Activated T-cell treated with anti-CD3 and anti-CD28 coated beads, Interleukin-2, amount 50 U/mL, for 24 hours (primary cell): ENCODE measurements at places on chromosomes 6 and 20.
A peak's percentile ranks its signal among the peaks of the same experiment; 100 is the strongest.

DNA sequence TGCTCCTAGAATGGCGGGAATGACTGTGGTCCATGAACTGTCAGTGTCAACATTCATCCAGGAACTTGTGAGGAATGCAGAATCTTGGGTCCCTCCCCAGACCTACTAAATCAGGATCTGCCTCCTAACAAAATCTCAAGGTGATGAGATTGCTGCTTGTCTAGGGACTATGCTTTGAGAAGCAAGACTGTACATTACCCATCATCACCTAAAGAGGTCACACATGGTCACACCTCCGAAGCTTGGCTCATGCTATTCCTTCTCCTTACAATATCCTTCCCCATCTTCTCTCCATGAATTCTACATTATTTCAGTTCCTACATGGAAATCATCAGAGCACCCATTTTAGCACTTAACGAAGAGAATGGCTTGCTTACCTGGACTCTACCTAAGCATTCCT, 102.3 kb upstream of the JARID2 start:
- no peak for DNase-seq

- no peak for DNase-seq
Measured at GRCh38 chr6:121823437-121823851, 388.0 kb downstream of the GJA1 start.

GRCh38 chr6:105645958-105646357, 243.1 kb upstream of the PREP start:
- peak; percentile 40 for DNase-seq

GRCh38 chr20:31661625-31662371, 24.1 kb downstream of the COX4I2 start:
- peak; percentile 87 for DNase-seq

DNA sequence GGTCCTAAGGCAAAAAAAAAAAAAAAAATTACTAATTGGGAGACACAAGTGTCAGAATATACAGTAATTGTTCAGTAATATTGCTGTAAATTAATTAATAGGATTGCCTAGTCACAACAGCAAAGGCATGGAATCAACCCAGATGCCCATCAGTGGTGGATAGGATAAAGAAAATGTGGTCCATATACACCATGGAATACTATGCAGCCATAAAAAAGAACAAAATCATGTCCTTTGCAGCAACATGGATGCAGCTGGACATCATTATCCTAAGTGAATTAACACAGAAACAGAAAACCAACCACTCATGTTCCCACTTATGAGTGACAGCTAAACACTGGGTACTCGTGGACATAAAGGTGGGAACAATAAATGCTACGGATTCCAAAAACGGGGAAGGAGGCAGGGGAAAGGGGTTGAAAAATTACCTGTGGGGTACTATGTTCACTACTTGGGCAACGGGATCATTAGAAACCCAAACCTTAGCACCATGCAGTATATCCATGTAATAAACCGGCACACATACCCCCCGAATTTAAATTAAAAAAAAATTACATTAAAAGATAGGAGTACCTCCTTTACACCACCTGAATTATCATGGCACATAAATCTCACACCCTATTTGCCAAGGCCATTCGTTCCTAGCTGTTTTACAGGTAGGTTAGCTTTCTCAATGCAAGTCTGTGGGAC, 689 bp upstream of the PFDN4 start:
- DNase-seq, result no peak

DNA sequence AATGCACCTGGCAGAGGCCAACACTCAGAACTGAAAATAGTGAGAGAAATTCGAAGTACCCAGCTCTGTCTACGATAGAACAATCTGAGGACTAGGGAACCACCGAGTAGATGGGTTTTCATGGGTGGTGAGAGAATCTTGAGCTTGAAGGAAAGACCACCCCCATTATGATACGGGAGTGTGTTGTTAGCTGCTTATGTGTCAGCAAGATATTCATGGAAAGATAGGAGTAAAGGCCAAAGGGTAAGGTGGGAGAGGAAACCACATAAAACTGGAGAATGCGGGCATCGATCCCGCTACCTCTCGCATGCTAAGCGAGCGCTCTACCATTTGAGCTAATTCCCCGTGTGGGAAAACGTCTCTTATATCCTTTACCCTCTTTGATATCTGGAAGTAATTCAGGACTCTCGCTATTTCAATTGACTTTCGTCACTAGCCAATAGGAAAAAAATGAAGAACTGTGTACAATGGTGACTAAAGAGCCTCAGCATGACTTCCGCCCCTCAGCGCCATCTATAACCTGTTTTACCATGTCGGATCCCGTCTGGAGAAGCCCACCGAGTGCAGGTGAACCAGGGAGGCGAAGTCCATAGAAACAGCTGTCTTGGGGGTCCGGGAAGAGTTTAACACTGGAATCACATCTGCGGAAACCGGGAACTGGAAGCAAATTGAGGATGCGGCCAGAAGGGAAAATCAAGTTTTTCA, 25.0 kb upstream of the ABT1 start:
- DNase-seq, result peak; percentile 75

DNA sequence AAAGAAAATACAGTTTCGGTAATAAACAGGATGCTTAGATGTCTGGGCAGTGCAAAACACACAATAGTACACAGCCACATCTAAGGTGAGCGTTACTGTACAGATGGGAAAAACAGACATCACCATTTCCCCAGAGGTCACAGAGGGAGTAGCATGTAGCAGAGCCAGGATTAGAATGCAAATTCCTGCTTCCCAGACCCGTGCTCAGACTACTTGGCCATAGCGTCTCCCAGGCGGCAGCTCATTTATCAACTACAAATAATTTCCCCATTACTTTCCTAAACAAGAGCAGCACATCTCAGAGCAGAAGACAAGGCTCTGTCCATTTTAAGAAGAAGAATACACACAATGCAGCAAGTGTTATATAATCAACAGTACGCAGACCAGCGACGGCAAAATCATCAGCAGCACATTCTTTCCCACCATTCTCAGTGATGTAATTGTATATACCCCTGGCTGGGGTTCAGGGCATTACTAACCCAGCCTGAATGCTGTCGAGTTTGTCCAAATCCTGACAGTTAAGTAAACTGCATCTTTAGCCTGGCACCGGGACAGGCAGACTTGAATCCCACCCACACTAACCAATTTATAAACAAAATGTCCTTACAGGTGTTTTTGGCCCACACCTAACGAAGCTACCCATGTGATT, 61.9 kb downstream of the CNKSR3 start:
- DNase-seq, result no peak

DNA sequence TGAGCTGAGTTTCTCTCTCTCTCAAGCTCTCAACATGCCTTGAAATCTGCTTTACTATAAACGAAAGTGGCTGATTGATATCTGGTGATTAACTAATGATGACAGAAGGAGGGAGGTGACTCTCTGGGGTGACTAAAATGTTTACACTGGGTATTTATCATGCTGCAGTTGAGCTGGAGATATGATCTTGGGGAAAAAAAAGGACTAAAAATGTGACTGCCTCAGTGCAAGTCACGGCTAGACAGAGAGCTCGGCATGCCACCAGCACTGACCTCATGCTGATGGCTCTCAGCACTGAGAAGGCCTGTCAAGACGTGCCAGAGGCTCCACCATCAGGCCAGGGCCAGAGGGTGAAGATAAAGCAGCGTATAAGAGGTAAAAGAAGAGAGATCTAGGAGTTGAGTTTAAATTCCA, 103.1 kb upstream of the SPACA1 start:
- no peak for DNase-seq

DNA sequence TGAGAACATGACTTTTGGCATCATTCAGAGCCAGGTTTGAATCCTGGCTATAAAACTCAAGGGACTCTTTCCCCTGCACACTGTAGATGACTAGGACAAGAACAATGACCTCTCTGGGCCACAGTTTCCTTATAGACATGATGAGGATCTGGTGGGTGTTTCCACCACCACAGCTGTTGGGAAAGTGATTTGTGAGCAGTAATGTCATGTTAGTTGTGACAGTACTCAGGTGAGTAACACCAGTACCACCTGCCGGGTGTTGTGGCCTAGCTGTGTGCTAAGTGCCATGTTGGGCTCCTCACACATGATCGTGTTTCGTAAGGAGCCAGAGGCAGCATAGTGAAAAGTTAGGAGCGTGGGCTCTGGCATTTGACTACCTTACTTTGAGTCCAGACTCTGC, 24.1 kb downstream of the HM13 start:
- no peak for DNase-seq

DNA sequence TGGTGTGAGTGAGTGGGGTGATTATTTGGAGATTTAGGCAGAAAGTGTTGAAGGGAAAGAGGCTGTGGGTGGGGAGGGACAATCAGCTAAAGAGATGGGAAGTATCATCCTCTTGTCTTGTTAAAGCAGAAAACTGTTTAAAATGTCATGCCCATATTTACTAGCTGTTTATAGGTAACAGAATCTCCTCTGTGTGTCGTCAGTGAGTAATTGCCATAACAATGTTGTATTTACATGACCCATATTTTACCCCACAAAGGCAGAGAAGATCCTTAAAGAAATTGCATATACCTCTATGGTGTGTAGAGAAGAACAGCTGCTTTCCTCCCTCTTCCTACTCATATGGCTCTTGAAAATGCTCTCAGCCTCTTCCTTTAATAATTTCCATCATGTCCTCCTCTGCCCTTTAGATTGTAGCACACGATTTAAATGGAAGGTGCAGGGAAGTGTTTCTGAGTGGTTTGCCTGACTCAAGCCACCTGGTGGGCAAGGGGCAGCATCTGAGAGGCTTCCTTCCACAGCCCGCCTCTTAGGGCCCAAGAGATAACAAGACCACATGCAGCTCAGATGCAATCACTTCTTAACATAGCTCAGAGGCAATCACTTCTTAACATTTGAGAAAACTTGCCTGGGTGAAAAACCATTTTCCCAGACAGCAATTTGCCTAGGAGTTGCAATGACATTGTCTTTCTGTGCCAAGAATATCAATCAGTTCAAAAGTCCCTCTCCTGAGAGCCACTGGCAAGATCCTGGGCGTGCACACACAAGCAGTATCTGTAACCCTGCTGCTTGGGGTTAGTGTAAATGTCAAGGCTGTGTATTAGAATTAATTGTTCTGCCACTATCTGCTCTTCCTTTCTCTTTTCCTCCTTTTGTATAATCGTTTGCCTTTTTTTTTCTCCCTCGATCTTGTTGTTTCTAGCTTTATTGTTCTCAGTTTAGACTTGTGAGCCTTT, 44.1 kb upstream of the EDN1 start:
- DNase-seq, result no peak

GRCh38 chr6:155580904-155581303, 125.3 kb upstream of the NOX3 start:
- no peak for DNase-seq

DNA sequence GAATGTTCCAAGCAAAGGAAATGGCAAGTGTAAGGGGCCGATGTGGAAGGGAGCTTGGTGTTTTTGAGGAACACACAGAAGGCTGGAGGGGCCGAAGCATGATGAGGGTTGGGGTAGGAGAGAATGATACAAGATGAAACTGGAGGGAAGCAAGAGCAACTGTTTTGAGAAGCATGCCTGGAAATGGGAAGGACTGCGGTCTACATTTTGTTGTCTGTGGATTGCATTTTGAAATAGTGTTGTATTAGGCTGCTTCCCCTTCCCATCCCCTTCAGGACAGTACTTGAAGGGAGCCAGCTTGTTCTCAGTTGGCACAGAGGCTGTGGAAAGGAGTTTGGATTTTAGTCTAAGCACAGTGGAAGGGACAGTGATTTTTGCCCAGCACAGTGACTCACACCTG, 2.2 kb downstream of the TM9SF4 start:
- DNase-seq, result no peak

DNA sequence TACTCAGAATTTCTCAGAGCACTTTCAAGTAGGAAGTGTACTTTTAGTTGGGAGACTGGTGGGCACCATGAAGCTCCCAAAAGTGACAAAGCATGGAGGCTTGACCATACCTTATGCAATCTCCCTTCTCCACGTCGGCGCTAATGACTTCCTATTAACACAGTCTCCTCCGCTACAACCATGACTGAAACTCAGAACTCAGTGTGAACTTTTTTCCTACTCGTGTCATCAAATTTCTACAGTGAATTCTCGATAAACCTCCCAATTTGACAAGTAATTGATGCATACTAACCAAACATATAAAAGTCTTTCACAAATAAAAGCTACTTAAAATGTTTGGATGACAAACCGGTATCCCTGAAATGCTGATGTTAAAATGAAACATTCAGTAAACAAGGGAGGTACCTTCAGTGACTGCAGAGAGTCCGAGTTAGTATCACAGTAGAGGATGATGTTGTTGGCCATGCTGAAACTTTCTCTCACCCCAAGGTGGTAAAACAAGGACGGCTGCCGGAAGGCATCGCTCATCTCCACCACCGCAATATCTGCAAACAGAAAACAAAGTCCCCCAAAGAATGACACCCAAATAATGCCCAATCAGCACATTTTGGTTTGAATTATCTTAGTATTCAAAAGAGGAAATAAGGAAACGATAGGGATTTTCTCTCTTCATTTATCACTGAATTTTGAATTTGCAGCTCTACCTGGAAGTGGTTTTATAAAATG, 72.1 kb downstream of the MAP3K5 start:
- DNase-seq, result no peak
